ENCODE measurements at places on chromosomes 16 and 17.

DNA sequence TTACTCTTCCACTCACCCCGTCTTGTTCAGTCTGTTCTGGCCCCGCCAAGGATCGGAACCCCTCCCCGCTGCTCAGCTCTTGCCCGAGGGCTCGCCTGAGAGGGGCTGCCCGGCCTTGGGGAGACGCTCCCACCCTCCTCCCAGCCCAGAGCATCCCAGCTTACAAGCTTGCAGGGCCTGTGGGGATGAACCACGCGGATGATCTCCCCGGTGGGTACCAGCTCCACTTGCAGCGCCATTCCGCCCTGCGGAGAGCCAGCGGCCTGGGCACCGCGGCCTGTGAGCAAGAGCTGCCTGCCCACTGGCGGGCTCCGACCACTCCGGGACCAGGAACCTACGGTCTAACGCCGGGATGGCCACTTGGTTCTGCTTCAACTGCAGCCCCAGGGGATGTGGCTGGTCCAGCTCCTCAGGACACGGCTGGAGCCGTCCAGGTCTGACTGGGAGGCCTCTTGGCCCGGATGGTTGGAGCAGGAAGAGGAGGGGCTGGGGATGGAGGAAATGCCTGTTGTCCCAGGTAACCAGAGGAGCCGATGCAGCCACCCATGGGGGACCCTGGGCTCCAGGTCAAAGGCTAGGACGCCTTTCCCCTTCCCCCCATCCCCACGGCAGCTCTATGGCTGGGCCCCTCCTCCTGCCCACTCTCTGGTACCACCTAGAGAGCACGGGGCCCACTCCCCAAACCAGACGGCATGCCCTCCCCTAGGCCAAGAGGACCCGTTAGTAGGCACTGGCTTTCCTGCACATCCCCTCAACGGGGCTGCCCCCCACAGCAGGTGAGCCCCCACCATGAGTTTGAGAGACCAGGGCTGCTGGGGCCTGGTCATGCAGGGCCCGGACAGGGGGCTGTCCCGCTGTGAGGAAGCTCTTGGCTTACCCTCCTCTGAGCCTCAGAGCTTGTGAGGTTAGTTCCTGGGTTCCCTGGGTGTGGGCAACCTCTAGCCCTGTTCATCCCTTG is at the start of gene MYO1C:
Gene MYO1C (minus strand): TSS at position 438 of the 958 bp plus-strand sequence. CDS start 199 bp downstream, at position 239.
- no peak for DNase-seq

DNA sequence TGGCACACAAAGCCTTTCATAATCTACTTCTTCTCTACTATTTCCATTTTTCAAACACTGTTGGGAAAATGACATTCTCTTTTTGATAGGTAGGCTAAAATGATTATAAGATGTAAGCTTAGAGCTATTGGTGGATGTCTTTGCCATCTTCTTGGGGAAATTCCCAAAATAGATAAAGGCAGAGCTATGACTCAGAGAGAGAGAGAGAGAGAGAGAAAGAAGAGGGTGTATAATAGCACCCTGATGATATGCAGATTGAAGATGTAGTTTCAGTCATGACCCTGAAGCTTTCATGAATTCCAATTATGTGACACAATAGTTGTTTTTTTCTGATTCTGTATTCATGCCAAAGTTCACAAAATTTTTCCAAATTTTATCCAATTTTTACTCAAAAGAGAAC is 529.1 kb downstream of the HS3ST4 start:
- no peak for DNase-seq

- no peak for DNase-seq
These were observed 5.0 kb downstream of the NOG start for GRCh38 chr17:56598466-56598865.

GRCh38 chr17:17305281-17305801 is 2.2 kb downstream of the NT5M start:
- DNase-seq, result no peak

DNA sequence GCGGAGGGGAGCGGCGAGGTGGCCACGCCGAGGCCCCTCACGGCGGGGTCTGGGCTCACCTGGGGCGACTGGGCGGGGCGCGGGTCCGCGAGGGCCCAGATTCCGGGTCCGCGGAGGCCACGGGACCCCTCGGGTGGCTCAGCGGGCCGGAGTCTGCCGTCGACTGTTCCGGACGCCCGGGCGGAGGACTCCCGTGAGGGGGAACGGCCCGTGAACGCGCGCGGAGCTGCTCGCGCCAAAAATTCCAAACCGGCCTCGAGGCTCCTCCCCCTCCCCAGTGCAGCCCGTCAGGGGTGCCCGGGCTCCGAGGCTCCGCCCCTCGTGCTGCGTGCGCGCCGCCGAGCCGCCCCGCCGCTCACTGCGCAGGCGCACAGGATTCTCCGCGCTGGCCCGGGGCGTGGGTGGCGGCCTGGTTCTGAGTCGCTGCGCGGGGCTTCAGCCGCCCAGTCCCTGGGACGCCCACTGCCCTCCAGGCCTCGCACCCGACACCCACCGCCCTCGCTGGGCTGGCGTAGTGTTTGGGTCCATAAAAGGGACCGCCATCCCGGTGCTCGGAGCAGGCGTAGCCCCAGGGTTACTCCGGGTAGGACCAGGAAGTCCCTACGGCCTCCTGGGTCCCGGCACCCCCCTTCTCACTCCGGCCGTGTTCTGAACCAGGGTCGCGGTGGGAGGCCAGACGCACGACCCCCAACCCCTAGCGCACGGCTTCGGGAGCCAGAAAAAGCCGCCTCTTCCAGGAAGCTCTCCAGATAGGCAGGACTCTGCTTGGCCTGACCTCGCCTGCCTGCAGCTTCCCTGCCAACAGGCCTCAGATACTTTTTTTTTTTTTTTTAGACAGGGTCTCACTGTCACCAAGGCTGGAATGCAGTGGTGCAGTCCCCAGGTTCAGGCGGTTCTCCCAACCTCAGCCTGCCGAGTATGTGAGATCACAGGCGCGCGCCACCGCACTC is at the start of gene PKMYT1:
Gene PKMYT1 (minus strand): TSS at position 220 of the 950 bp plus-strand sequence. CDS start 789 bp downstream, outside the sequence.
- peak; percentile 74 for DNase-seq

DNA sequence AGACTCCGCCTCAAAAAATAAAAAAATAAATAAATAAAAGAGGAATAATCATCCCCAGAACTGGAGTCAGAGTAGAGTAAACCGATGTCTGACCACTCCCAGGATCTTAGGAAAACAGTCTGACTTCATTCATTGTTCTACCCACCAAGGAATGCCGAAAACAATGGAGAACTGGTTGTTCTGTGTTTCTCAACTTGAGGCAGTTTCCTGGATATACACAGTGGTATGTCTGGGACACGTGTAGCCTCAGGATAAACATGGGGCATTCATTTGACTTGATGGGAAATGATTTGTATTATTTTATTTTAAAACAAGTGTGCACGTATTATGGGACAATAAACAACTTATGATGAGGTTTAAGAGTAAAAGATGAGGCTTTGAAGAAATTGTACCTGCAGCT is 32.8 kb upstream of the PAFAH1B1 start:
- DNase-seq, result no peak

- no peak for DNase-seq
These were observed 355.1 kb upstream of the MON1B start for GRCh38 chr16:76835779-76836300.

GRCh38 chr17:74782571-74782970 is 6.4 kb upstream of the NAT9 start:
- DNase-seq, result no peak

DNA sequence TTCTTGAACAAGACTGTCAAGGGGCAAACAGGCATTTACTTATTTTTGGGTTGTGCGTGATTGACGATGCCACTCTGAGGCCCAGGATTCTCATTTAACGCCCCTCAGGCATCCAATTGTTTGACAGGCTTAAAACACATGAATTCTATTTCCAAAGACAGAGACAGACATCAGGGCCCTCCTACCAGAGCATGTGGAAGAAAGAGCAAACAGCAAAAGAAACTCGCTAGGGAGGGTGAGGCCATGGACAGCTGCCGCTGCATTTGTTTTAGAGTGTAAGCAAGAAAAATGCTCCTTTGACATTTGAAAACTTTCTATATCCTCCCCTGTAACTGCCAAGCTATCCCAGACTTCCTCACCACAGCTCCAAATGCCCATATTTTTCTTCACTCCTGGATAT is 410.1 kb downstream of the NPIPA8 start:
- DNase-seq, result no peak

GRCh38 chr16:1945559-1946391 is 2.8 kb upstream of the MSRB1 start:
- no peak for DNase-seq

- DNase-seq, result no peak
These were observed 932 bp upstream of the MYBBP1A start for GRCh38 chr17:4555873-4556759.

GRCh38 chr16:13554005-13554404 is 365.9 kb upstream of the ERCC4 start:
- no peak for DNase-seq

- DNase-seq, result no peak
These were observed 169.3 kb downstream of the RAB11FIP4 start for GRCh38 chr17:31560616-31561235.

GRCh38 chr16:4032768-4033167 is 83.5 kb downstream of the ADCY9 start:
- no peak for DNase-seq

GRCh38 chr16:23724096-23724784 is 11.2 kb upstream of the ERN2 start:
- DNase-seq, result no peak

GRCh38 chr16:88691129-88691813 is 5.0 kb upstream of the SNAI3 start:
- no peak for DNase-seq

GRCh38 chr17:55440391-55440790 is 18.8 kb upstream of the MMD start:
- no peak for DNase-seq

DNA sequence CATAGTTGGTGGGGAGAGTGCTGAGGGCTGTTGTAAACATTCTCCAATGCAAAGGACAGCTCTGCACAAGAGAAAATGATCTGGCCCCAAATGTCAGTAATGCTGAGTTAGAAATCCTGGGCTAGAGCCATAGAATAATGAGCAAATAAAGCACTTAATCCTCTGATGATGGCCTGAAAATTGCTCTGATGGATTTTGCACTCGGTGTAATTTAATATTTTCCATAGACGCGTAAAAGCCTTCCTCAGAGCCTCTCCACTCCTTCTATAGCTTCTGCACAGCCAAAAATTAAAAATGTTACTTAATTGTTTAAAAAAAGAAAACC is 23.7 kb downstream of the FAM20A start:
- no peak for DNase-seq

DNA sequence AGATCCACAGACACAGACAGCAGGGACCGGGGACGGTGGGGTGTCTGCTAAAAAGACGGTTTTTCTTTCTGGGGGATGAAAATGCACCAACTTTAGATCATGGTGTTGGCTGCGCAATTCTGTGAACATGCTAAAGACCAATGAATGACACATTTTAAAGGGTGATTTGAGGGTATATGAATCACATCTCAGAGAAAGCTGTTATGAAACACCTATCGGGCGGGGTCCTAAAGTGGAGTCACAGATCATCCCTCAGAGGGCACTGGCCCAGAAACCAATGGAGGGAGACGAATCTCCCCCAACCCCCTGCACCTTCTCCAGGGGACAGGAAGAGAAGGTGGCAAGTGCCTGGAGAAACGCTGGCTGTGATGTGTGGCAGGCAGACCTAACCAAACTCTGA is 26.0 kb downstream of the KLHDC4 start:
- DNase-seq, result no peak

DNA sequence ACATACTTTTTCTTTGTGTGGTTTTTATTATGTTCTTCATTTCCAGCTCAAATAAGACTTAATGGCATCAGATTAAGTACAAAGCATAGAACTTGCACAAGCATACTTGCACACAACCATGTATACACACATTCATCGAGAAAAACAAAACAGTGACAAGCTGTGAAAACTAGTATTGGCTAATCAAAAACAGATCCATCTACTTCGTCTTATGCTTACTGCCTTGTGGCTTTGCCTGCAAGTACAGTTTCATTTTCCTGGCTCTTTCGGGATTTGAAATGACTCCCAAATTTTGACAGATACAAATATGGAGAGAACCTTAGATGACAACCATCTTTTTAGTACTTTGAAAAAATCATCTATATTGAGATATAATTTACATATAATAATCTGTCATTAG is 338.3 kb downstream of the BCAS3 start:
- DNase-seq, result no peak

GRCh38 chr17:80277751-80278671 is 17.4 kb downstream of the RNF213 start:
- no peak for DNase-seq

- no peak for DNase-seq
These were observed 1.5 kb downstream of the HLF start for GRCh38 chr17:55266051-55266957.

- no peak for DNase-seq
These were observed 151.0 kb downstream of the SHISA9 start for GRCh38 chr16:13052431-13052830.

All from nucleus accumbens (tissue), 56 donors.